Stimulated activated CD4-positive, alpha-beta T cell treated with anti-CD3 and anti-CD28 coated beads, Interleukin-2, amount 100 ng/mL, for 48 hours (primary cell): ENCODE measurements at places on chromosomes 6 and 20.

- DNase-seq, result no peak
Measured at GRCh38 chr6:141758430-141758829, 374.3 kb upstream of the GJE1 start.

DNA sequence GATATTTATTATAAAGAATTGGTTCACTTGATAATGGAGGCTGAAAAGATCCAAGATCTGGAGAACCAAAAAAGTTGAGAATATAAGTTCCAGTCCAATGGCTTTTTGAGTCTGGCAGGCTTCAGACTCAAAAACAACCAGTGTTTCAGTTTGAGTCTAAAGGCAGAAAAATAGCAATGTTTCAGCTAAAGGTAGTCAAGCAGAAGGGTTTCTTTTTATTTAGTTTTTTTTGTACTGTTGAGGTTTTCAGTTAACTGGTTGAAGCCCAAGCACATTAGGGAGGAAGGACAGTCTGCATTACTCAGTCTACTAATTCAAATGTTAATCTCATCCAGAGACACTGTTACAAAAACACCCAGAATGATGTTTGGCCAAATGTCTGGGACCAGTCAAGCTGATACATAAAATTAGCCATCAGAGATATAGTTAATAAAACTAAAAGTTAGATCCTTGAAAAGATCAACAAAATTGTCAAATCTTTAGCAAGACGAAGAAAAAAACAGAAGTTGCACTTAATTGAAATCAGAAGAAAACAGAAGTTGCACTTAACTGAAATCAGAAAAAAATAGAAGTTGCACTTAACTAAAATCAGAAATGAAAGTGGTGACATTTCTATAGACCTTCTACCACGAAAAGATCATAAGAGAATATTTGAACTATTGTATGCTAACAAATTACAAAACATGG lies 980.3 kb upstream of the FLRT3 start:
- no peak for DNase-seq

DNA sequence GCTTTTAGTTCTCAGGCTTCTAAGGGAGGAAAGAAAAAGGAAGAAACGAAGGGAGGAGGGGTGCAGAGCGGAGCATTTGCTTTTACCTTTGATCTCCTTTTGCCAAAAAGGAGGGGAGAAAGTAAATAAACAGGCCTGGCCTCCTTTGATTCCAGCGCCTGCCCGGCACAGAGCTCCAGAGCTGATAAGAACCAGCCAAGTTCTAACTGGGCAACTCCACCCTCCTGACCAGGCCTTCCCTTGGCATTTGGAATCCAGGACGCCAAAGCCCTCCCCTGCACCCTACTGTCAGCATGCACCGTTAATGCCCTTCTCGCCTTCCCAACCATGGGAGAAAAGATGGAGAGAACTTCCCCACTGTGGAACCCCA lies 120.8 kb upstream of the PTPN1 start:
- DNase-seq, result no peak

DNA sequence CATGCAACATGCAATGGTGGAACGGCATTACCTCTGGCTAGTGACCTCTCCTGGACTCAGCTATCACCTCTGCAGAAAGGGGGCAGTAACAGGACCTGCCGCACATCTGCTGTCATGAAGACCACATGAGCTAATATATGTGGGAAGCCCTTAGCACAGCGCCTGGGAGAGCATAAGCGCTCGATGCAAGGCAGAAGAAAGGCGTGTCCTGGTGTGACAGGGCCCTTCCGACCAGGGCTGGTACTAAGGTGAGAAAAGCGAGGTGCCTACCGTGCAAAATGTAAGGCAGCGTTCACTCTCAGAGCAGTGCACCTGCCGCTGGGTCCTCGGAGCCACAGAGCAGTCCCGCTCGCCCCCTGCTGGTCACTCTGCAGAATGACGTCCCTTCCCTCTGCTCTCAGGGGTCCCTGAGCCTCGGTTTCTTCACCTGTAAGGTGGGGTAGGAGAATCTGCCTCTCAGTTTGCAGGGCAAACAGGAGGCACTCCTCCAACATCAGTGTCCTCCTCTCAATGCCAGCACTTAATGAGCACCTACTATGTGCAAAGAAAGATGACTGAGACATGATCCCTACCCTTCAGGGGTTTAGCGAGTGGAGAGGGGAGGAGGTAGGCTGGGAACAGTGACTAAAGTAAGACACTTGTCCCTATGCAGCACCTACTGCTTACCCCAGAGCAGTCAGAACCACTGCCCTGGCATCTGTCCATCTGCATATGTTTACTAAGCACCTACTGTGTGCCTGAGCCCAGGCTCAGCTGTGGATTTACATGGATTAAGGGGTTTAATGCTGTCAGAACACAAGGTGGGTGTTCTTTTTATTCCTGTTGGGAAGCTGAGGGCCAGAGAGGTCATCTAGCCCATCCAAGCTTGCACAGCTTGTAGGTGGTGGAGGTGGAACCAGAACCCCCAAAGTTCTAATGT lies 41.1 kb upstream of the PTGIS start:
- peak; percentile 80 for DNase-seq

DNA sequence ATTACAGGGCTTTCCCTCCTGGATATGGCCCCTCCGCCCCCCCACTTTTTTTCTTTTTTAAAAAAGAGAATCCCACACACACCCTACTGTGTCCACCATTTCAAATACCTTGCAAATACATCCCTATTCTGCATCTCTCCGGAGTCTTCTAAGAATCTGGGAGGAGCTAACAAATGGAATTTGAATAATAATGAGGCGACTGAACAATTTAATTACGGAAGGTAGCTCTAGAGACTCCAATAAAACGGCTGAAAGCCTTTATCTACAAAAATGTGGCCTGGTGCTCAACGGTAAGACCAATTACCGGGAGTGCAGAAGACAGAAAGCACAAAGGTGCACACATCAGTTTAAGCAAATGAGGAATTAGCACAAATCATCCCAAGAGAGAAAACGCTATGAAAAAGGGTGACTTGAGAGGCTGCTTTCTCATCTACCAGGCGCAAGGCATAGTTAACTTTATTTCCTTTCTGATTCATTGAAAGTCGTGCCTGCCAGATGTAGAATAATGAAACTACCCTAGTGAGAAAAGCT lies 1.8 kb downstream of the RRAGD start:
- DNase-seq, result no peak

GRCh38 chr20:25865715-25866656 lies 169.3 kb upstream of the ZNF337 start:
- peak; percentile 59 for DNase-seq

- no peak for DNase-seq
Measured at GRCh38 chr6:20808924-20809323, 274.7 kb downstream of the CDKAL1 start.

GRCh38 chr6:122903266-122903915 lies 92.6 kb upstream of the CLVS2 start:
- no peak for DNase-seq

- DNase-seq, result no peak
Measured at GRCh38 chr20:20304942-20305341, 63.0 kb upstream of the INSM1 start.

DNA sequence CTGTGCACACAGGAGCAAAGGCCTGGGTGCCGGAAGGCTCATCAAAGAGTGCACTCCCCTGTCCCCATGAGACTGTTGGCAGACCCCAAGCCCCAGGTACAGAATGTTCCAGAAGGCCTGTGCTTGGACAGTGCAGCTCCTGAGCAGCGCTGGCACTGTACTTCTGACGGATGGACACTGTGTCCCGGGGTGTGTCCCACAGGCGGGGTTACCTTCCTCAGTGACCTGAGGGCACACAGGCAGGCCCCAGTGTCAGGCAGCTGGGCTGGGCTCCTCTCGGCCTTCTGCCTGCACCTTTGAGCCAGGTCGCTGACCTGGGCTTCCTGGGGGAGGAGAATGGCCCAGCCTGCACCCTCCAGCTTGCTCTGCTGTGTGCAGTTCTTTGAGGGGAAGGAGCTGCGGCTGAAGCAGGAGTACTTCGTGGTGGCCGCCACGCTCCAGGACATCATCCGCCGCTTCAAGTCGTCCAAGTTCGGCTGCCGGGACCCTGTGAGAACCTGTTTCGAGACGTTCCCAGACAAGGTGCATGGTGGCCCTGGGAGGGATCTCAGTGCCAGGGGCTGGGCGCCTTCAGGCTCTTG lies 30.1 kb downstream of the PYGB start:
- no peak for DNase-seq

DNA sequence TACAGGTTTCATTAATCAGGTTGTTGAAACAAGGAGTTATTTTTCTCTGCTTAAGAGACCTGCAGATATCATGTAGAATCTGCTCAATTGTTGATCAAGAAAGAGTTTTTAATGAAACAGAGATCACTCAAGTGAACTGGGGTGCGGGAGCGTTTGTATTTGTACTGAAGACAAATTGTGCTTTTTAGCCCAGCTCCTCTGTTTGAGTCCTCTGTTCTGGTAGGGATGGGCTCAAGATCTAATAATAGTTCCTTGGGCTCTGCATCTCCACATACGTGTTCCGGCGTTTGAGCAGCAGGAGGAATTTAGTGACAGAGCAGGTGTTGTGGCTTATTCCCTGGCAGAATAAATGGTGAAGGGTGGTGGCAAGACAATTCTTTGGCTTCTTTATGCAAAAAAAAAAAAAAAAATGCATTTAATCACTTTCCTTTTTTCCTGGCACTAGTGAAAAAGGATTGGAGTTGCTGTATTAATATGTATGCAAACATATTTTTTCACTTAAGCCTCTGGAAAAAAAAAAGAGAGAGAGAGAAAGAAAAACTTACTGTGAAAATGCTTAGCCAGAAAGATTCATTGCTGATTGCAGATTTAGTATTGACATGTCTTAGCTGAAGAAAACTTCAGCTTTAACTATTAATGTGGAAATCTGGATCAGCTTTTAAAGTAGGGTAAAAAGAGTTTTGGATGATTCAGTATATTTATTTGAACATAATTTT lies 4.0 kb downstream of the CITED2 start:
- DNase-seq, result no peak

GRCh38 chr20:608970-609369 lies 1.1 kb downstream of the TCF15 start:
- no peak for DNase-seq

- no peak for DNase-seq
Measured at GRCh38 chr6:38554700-38555413, 84.9 kb downstream of the BTBD9 start.

- no peak for DNase-seq
Measured at GRCh38 chr6:104483225-104483834, 376.4 kb downstream of the HACE1 start.

GRCh38 chr6:56541030-56541600 lies 101.6 kb downstream of the DST start:
- no peak for DNase-seq

GRCh38 chr6:28380381-28380780 lies 19.2 kb downstream of the ZSCAN12 start:
- DNase-seq, result no peak

- no peak for DNase-seq
Measured at GRCh38 chr6:150296890-150297289, 71.9 kb upstream of the IYD start.

- no peak for DNase-seq
Measured at GRCh38 chr20:44018259-44018941, 103.7 kb downstream of the TOX2 start.

DNA sequence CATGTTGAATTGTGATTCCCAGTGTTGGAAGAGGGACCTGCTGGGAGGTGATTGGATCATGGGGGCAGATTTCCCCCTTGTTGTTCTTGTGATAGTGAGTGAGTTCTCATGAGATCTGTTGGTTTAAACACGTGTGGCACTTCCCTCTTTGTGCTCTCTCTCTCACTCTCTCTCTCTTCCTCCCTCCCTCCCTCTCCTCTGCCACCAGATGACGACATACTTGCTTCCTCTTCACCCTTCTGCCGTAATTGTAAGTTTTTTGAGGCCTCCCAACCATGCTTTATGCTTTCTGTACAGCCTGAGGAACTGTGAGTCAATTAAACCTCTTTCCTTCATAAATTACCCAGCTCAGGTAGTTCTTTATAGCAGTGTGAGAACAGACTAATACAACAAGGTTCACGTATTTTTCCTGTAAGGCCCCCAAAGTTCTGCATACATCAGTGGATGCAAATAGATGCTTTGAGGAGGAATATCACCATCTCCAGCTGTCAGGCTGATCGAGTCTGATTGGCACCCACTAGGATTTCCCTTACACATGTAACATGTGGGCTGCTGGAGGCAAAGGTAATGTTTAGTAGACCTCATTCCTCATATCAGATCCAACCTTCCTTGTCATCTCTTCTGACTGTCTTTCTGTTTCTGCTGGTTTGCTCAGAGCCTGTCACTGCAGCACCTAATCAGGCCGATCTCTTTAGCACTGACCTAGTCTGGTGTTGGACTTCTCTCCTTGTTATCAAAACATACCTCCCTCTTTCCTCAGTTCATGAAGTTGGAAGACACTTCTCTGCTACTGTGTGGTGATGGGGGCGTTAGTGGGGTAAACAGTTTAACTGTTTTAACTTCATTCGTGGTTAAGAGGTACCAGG lies 54.3 kb upstream of the BACH2 start:
- no peak for DNase-seq

GRCh38 chr6:158313989-158314388 lies 1.7 kb downstream of the TULP4 start:
- no peak for DNase-seq
